ENCODE measurements at places on chromosomes 4 and X. TPM values are rescaled to one million over a fixed set of nuclear protein-coding genes. Genes with fewer than 3 reads are reported as not detected.

HOPX gene
- not detected for total RNA-seq

CDKL2 gene
- 0.52 TPM for total RNA-seq

MBNL3 gene
- total RNA-seq, result 12.7 TPM

NDST4 gene
- 0.31 TPM for total RNA-seq

HS6ST2 gene
- total RNA-seq, result 3.6 TPM

TMEM154 gene
- 3.0 TPM for total RNA-seq

BRCC3 gene
- 18.1 TPM for total RNA-seq

NMU gene
- 9.6 TPM for total RNA-seq

DNA sequence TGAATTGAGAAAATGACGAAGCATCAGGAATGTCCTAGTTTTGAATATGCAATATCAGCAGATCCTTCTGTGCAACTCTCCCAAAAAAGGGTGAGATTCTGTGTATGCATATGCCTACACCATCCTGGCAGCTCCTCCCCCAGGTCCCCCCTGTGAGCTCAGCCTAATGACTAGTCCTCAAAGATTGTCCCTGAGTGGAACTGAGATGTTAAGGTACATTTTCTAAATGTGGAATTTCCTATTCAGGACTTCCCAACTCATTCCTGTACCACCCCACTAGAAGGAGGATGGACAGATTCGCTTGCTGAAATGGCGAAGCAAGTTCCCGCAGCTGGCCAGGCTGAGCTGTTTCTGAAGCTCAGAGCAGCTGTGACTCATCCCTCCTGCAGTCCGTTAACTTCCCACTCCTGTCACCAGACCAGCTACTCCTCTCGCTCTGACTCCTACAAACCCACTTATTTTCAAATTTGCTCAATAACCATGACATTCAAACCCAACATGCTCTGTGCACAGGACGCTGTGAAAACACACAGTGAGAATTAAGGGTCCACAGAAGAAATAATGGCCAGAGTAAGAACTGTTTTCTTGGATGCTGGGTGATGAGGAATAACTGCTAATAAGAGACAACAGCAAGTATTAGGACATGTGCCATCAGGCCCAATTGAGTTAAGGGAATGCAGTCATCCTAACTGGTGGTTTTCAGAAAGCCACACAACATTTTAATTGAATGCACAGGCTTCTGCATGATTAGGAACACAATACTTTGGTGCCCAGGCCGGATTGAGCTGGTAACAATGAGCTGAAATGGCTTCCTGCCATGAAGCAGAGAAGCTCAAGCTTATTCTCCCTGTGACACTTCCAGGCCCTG is 40.0 kb upstream of the IRF2 start:
- peak; percentile 57 for DNase-seq
- no peaks in the 10 kb centered on the region for H3K27me3 ChIP-seq
- H3K27ac ChIP-seq, result no peak overlapping the region
- no peaks in the 10 kb centered on the region for H3K4me1 ChIP-seq
- H3K4me3 ChIP-seq, result no peak overlapping the region

GRCh38 chr4:73230865-73231517 is 27.6 kb downstream of the ANKRD17 start:
- H3K4me1 ChIP-seq, result no peaks in the 10 kb centered on the region
- no peak for DNase-seq
- H3K27me3 ChIP-seq, result no peaks in the 10 kb centered on the region
- H3K4me3 ChIP-seq, result no peak overlapping the region

DNA sequence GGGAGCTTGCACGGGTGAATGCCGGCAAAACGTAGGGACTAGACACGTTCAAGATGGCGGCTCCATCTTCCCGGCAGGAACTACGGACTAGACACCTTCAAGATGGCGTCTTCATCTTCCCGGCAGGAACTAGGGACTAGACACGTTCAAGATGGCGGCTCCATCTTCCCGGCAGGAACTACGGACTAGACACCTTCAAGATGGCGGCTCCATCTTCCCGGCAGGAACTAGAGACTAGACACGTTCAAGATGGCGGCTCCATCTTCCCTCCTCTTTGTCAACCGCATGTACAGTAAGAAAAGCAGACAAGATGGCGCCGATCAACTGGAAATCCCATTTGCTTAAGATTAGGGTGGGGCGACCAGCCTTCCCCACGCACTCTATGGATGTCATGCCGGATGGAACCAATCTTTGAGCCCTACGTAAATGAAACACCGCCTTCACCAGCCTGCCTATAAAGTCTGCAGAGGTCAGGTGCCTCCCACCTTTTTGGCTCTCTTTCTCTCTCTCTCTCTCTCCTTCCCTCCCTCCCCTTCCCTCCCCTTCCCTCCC is 222.4 kb downstream of the CRLF2 start:
- no peak overlapping the region for H3K4me3 ChIP-seq
- H3K36me3 ChIP-seq, result no peaks in the 10 kb centered on the region
- DNase-seq, result peak; percentile 91
- H3K27me3 ChIP-seq, result no peaks in the 10 kb centered on the region

DNA sequence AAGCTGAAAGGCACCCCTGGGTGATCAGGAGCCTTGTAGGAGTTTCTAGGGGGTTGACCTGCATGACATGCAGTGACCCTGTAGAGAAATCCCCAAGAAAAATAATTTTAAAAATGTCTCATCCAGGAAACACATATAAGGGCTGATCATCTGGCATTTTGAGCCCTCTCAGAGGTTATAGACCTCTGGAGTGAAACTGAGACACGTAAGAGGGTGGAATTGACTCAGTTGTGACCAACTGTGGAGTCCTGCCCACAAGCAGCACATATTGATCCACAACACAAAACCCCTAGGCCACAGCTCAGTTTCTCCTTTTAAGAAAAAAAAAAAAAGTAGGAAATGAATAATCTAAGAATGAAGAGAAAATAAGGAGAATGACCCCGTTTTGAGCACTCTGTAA is 32.5 kb upstream of the MTMR8 start:
- DNase-seq, result no peak
- H3K27me3 ChIP-seq, result no peaks in the 10 kb centered on the region
- no peaks in the 10 kb centered on the region for H3K4me1 ChIP-seq
- H3K27ac ChIP-seq, result no peak overlapping the region
- no peaks in the 10 kb centered on the region for H3K36me3 ChIP-seq

- no peak for DNase-seq
- H3K27me3 ChIP-seq, result no peaks in the 10 kb centered on the region
- no peaks in the 10 kb centered on the region for H3K36me3 ChIP-seq
- H3K27ac ChIP-seq, result no peak overlapping the region
Observed at GRCh38 chr4:157999723-158000122, 173.1 kb downstream of the GASK1B start.

- H3K36me3 ChIP-seq, result no peaks in the 10 kb centered on the region
- H3K4me3 ChIP-seq, result no peak overlapping the region
- DNase-seq, result no peak
- H3K27ac ChIP-seq, result no peak overlapping the region
Observed at GRCh38 chr4:123954220-123954619, 557.6 kb downstream of the SPRY1 start.

DNA sequence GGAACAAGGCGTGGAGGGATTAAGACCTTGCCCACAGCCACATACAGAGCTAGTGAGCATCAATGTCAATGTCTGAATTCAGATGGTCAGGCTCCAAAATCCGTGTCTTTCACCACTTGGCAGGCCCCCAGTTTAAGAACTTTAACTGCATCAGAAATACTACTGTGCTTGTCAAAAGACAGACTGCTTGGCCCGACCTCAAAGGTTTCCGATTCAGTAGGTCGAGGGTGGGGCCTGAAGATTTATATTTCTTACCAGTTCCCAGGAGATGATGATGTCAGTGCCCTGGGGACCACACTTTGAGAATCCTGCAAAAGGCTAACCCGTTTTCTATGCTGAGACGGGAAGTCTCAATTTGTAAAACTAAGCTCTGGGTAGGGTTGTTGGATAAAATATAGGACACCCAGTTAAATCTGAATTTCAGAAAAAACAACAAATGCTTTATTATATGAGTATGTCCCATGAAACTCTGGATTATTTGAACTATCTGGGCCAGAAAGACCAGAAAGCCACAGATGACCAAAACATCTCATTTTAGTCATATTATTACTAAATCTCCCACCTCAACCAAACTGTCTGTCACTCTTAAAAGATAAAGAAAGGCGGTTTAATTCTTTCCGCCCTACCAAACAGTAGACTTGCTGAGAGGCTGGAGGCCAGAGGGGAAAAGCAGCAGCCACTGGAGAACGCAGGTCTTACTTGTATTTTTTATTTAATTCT is 42.7 kb downstream of the GATB start:
- no peak overlapping the region for H3K4me3 ChIP-seq
- no peaks in the 10 kb centered on the region for H3K36me3 ChIP-seq
- no peaks in the 10 kb centered on the region for H3K27me3 ChIP-seq
- no peak for DNase-seq
- H3K4me1 ChIP-seq, result peaks cover 10% of the 10 kb centered on the region

- H3K4me3 ChIP-seq, result no peak overlapping the region
- no peak overlapping the region for H3K27ac ChIP-seq
- H3K4me1 ChIP-seq, result no peaks in the 10 kb centered on the region
- DNase-seq, result no peak
- H3K36me3 ChIP-seq, result no peaks in the 10 kb centered on the region
Observed at GRCh38 chr4:71189471-71189870, 149.3 kb upstream of the SLC4A4 start.

DNA sequence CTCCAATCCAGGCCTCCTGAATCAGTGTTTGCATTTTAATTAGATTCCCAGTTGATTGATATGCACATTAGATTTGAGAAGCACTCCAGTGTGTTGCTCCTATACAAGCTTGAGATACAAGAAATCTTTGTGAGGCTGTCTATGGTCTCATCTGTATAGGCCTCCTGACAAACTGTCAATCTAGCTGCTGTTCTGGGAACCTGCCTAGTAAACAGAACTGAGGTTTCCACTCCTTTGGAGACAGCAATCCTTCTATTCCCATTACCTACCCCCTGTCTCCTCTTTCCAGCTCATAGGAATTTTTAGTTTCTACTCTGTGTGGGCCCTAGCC is 306.1 kb upstream of the EMCN start:
- DNase-seq, result no peak
- no peak overlapping the region for H3K4me3 ChIP-seq
- H3K27me3 ChIP-seq, result no peaks in the 10 kb centered on the region
- no peaks in the 10 kb centered on the region for H3K4me1 ChIP-seq

- no peak overlapping the region for H3K27ac ChIP-seq
- H3K4me1 ChIP-seq, result peaks cover 5% of the 10 kb centered on the region
- no peaks in the 10 kb centered on the region for H3K27me3 ChIP-seq
- DNase-seq, result no peak
- no peaks in the 10 kb centered on the region for H3K36me3 ChIP-seq
Observed at GRCh38 chr4:56139241-56139827, 190.6 kb downstream of the CEP135 start.

- H3K36me3 ChIP-seq, result no peaks in the 10 kb centered on the region
- no peak for DNase-seq
- H3K4me3 ChIP-seq, result no peak overlapping the region
- no peaks in the 10 kb centered on the region for H3K4me1 ChIP-seq
- no peak overlapping the region for H3K27ac ChIP-seq
Observed at GRCh38 chr4:81314196-81314896, 99.3 kb upstream of the PRKG2 start.

- no peak overlapping the region for H3K4me3 ChIP-seq
- no peak overlapping the region for H3K27ac ChIP-seq
- DNase-seq, result no peak
- H3K27me3 ChIP-seq, result peaks cover 98% of the 10 kb centered on the region
- peaks cover 3% of the 10 kb centered on the region for H3K4me1 ChIP-seq
Observed at GRCh38 chr4:174210952-174211490, 72.4 kb downstream of the FBXO8 start.

DNA sequence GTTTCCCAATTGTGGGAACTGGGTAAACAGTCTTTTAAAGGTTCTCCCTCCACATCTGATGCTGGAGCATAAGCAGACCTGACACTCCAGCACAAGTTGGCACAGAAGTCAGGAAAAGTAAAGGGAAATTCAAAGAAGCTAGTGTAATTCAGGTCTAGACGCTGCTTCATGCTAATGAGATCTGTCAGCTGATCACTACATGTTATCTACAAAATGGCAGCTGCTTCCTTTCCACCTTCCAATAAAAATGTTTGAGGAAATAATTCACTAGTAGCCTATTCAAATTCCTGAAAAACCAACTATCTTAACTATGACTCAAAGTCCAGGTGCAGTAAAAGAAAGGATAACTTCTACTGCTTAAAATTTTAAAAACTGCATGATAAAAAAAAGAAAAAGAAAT is 29.3 kb downstream of the DCAF8L2 start:
- no peak overlapping the region for H3K4me3 ChIP-seq
- no peak for DNase-seq
- H3K4me1 ChIP-seq, result no peaks in the 10 kb centered on the region
- no peaks in the 10 kb centered on the region for H3K27me3 ChIP-seq
- no peaks in the 10 kb centered on the region for H3K36me3 ChIP-seq

GRCh38 chr4:52037689-52038102 is 403 bp downstream of the SGCB start:
- H3K4me1 ChIP-seq, result peaks cover 6% of the 10 kb centered on the region
- DNase-seq, result peak; percentile 83
- peaks cover 18% of the 10 kb centered on the region for H3K36me3 ChIP-seq
- no peak overlapping the region for H3K27ac ChIP-seq
- no peaks in the 10 kb centered on the region for H3K27me3 ChIP-seq
- peak overlapping the region; percentile 97 for H3K4me3 ChIP-seq

- no peak overlapping the region for H3K27ac ChIP-seq
- no peak overlapping the region for H3K4me3 ChIP-seq
- H3K36me3 ChIP-seq, result no peaks in the 10 kb centered on the region
- DNase-seq, result peak; percentile 83
- H3K4me1 ChIP-seq, result no peaks in the 10 kb centered on the region
- H3K27me3 ChIP-seq, result no peaks in the 10 kb centered on the region
Observed at GRCh38 chr4:114807759-114808404, 209.3 kb downstream of the UGT8 start.

DNA sequence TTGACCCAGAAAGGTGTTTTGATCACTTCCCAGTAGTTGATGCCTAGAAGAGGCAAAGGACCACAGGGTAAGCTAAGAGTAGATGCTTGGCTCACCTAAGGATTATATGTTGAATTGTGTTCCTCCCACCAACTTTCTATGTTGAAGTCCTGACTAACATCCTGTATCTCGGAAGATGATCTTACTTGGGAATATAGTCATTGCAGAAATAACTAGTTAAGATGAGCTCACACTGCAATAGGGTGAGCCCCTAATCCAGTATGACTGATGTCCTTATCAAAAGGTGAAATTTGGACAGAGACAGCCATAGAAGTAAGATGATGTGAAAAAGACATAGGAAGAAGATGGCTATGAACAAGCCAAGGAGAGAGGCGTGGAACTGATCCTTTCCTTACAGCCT is 3.3 kb upstream of the HMGB2 start:
- no peak overlapping the region for H3K4me3 ChIP-seq
- peaks cover 9% of the 10 kb centered on the region for H3K36me3 ChIP-seq
- no peak for DNase-seq

DNA sequence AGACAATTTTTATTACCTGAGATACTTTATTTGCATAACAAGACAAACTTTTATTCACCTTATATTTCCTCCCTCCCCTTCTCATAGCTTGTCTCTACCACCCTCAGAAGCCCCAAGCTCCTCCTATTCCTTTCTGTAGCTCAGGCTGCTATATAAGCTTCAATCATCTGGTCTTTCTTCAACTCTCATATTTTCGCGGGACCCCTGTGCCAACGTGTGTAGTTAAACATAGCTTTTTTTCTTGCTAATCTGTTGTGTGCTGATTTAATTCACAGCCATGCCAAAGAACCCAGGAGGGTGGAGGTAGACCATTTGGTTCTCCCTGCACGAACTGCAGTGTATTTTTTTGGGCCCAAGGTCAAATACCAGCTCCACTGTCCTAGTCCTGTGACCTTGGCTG is 21.1 kb upstream of the CD38 start:
- no peaks in the 10 kb centered on the region for H3K36me3 ChIP-seq
- no peaks in the 10 kb centered on the region for H3K4me1 ChIP-seq
- H3K27me3 ChIP-seq, result no peaks in the 10 kb centered on the region
- no peak overlapping the region for H3K4me3 ChIP-seq
- H3K27ac ChIP-seq, result no peak overlapping the region

GRCh38 chr4:101035487-101035886 is 311.8 kb downstream of the PPP3CA start:
- no peak overlapping the region for H3K27ac ChIP-seq
- peaks cover 13% of the 10 kb centered on the region for H3K36me3 ChIP-seq
- no peak for DNase-seq
- H3K4me1 ChIP-seq, result no peaks in the 10 kb centered on the region
- H3K27me3 ChIP-seq, result no peaks in the 10 kb centered on the region
